Foreskin fibroblast (primary cell): ENCODE measurements at places on chromosomes 3 and 15.

- DNase-seq: no peak
Observed at GRCh38 chr3:12060139-12060845, 56.1 kb downstream of the SYN2 start.

DNA sequence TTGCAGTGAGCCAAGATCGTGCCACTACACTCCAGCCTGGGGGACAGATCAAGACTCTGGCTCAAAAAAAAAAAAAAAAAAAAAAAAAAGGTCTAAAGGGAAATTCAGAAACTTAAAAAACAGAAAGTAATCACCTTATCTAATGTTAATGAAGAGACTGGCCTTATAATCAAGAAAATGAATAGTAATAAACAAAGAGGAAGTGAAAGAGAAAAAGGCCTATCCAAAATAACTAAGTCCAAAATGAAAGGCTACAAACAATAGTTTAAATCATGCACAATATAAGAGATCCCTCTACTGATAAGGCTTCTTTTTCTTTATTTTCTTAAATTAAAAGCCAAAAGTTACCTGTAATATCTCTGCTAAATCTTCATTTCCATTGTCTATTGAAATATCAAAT, 37.1 kb upstream of the HDC start:
- no peak for DNase-seq

DNA sequence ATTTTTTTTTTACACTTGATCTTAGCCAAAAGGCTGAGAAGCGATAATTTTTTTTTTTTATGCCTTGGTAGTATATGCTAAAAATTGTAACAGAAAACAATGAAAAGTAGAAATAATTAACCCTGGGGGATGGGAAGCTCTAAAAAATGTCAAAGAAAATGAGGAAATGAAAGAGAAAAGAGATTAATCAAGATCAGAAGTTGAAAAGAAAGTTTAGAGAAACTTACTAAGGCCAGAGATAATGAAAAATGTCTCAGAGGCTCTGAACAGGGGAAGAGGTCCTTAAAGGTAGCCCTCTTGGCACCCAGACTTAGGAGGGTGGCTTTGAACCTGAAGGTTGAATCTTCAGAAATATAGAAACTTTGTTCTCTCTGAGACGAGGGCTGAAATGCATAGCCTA, 58.6 kb upstream of the ZBED2 start:
- DNase-seq: no peak

GRCh38 chr3:160982491-160982890, 122.7 kb downstream of the B3GALNT1 start:
- no peak for DNase-seq

GRCh38 chr3:172357850-172358754, 90.2 kb downstream of the GHSR start:
- DNase-seq: peak; percentile 34

DNA sequence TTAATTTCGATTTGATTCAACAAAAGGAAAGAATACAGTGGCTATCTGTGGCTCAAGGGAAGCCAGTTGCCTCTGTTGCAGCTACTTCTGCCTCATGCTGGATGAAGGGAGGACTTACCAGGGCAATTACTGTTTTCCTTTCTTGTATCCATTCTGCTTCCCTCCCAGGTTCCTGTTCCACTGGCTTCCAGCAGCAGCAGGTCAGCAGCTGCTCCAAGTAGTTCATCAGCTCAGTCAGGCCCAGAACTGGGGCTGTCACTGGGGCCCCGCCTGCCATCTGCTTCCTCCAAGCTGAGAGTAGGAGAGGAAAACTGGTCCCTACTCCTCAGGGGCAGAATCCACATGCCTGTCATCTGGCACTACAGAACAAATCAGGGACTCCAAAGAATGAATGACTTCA, 48.6 kb upstream of the ULK4 start:
- DNase-seq: no peak

DNA sequence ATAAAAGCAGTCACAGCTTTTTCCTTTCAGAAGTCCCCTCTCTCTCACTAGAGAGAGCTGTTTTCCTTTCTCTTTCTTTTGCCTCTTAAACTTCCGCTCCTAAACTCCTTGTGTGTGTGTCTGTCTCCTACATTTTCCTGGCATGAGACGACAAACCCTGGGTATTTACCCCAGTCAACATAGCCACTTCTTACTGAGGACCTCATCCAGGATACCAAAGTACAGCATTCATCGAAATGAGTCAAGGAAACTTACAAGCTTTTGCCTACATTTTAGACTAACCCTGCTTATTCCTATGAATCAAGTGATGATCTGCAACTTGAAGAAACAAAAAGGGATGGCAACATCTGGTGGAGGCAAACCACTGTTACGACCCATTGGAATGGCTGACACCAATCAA, 16.7 kb downstream of the PATL2 start:
- DNase-seq: no peak

DNA sequence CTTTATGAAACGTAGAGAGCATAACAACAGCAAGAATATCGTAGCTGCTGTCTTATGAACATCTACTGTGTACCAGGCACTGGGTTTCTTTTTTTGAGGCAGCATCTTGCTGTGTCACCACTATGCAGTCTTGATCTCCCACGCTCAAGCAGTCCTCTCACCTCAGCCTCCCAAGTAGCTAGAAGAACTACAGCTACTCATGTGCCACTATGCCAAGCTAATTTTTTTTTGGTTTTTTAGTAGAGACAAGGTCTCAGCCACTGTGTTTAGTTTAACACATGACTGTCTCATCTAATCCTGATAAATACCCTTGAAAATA, 129.9 kb downstream of the VGLL4 start:
- DNase-seq: no peak

- DNase-seq: no peak
Observed at GRCh38 chr3:87625876-87626275, 349.5 kb upstream of the POU1F1 start.

- peak; percentile 54 for DNase-seq
Observed at GRCh38 chr3:17111586-17111985, 226.8 kb downstream of the PLCL2 start.

DNA sequence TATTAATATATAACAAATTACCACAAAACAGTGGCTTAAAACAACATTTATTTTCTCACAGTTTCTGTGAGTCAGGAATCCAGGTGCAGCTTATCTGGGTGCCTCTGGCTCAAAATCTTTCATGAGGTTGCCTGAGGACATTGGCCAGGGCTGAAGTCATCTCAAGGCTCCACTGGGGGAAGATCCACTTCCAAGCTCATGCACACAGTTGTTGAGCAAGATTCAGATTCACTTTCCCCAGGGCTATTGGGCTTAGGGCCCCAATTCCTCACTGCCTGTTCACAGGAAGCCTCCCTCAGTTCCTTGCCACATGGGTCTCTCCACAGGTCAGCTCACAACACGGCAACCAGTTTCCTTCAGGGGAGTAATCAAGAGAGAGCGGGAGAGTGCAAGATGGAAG, 35.0 kb downstream of the RFTN1 start:
- peak; percentile 65 for DNase-seq

- DNase-seq: peak; percentile 30
Observed at GRCh38 chr15:90482124-90483011, 47.4 kb upstream of the CRTC3 start.

DNA sequence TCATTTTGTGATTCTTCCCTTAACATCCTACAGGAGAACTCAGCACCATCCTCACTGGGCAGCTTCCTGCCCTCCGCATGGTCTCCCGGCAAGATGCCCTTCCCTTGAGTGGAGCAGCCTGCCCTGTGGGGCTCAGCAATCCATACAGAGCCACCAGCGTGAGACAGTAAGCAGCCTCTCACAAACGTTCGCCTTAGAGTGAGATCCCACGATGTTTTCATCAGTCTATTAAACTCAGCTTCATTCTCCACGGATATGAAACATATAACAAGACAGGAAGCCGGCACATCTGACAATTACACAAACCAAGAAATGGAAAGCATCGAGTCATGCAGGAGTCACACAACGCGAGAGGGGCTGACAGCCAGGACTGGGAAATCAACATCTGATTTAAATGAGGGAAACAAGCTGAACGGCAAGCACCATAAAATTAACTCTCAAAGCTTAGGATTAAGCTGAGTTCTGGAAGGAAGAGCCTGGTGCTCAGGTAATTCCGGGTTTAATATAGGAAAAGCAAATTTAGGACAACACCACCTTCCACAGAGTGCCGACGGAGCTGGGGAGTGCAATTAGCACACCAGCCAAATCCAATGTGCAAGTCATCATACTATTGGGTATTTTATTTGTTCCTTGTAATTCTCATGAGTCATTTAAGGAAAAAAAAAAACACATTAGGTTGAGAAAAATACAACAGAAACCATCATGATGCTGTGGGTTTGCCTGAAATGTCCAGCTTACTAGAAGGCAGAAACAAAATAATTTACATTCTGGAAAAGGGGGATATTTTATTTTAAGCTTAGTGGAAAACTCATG, 272.0 kb downstream of the OCA2 start:
- DNase-seq: peak; percentile 75

- no peak for DNase-seq
Observed at GRCh38 chr3:172146349-172146748, 107.0 kb downstream of the FNDC3B start.

- DNase-seq: no peak
Observed at GRCh38 chr3:62950210-62950609, 75.0 kb upstream of the CADPS start.

DNA sequence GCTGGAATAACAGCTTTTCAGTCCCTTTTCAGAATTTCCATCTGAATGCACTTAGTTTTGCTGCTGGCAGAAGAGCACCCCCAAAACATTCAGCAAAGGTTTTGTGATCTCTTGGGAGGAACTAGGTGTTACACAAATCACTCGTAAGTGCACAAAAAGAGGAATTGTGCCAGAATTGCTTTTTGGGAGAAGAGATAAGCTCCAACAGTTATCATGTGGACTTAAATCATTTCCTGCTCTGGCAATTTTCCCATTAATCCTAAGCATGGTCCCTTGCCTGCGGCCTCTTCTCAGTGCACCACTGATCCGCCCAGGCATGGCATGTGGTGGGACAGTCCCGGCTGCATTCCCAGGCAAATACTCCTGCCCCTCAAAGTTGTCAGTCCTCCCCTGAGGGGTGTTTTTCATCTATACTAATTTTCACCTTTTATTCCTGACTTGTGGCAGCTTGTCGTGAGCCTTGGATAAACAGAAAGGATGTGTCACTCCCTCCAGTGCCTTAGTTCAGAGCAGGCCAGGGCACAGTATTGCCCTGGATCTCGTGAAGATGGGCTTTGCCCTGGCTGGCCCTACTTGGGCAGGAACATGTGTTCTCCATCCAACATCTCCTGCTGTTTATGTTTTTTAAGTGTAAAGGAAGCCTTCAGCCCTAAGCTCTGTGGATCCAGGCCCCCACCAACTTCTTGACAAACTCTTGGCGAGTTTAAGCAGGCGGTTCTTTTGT, 44.6 kb upstream of the VILL start:
- peak; percentile 76 for DNase-seq

- no peak for DNase-seq
Observed at GRCh38 chr15:101407439-101407838, 82.1 kb downstream of the PCSK6 start.

- DNase-seq: peak; percentile 50
Observed at GRCh38 chr3:179750720-179751328, 98.0 kb downstream of the USP13 start.

- DNase-seq: no peak
Observed at GRCh38 chr3:142904639-142905436, 16.0 kb upstream of the PCOLCE2 start.
